Inflammatory macrophage treated with lipopolysaccharide for 4 hours (primary cell): ENCODE measurements at places on chromosomes 11 and 22.
A peak's percentile ranks its signal among the peaks of the same experiment; 100 is the strongest.

DNA sequence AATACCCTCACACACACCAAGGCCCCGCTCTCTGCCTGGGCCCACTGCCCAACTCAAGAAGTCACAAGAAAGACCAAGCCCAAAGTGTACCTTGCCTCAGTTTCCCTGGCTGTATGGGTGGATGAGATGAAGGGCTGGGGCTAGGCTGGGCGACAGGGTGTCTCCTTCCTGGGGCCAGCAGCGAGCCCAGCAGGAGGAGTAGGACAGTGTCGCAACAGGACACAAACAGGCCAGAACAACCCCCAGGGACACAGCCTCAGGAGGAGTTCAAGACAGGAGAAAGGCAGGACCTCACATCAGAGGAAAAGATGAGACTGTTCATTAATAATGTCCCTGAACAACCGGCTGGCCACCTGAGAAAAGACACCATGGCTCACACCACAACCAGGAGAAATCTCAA lies 13.3 kb downstream of the CSNK1E start:
- DNase-seq: no peak

- DNase-seq: no peak
These were observed 110.1 kb downstream of the CCDC81 start for GRCh38 chr11:86484795-86485166.

GRCh38 chr11:67355794-67356386 lies 2.5 kb upstream of the POLD4 start:
- no peak for DNase-seq

DNA sequence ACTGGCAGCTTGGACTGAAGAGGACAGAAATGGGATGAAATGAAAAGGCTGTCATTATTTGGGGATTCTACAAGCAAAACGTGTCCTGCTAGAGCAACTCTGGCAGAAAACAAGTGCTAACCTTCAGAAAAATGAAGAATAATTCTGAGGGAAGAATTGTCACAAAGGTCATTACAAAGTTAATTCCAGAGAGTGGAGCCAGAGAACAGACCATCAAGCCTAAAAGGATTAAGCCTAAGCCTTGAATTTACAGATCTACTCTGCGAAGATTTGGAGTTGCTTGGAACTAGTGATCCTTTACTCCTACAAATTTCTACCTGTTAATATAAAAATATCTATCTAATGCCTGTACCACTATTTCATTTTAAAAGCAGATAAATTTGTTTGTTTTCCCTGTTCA lies 1077.3 kb upstream of the CNTN5 start:
- DNase-seq: no peak

GRCh38 chr11:100630898-100631297 lies 56.2 kb upstream of the ARHGAP42 start:
- DNase-seq: no peak

GRCh38 chr11:8705146-8705545 lies 22.6 kb downstream of the RPL27A start:
- DNase-seq: peak; percentile 80

GRCh38 chr11:23406131-23406819 lies 546.0 kb upstream of the CCDC179 start:
- no peak for DNase-seq

- DNase-seq: no peak
These were observed 25.3 kb downstream of the MB start for GRCh38 chr22:35591714-35592417.

DNA sequence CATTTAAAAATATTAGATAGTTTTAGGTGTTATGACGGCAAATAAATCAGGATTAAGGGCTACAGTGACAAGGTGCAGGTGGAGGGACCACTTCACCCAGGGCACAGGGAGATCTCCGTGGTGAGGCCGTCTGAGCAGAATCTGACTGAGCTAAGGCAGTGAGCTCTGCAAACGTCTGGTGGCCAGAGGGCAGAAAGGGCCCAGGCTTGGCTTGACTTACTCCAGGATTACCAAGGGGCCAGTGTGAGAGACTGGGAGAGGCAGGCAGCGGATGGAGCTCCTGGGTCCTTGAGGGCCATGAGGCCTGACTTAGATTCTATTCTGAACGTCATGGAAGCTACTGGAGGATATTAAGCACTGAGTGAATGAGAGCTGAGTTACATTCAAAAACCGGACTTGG lies 125.9 kb upstream of the B3GAT1 start:
- no peak for DNase-seq

GRCh38 chr11:32307471-32307870 lies 127.9 kb downstream of the WT1 start:
- DNase-seq: no peak

DNA sequence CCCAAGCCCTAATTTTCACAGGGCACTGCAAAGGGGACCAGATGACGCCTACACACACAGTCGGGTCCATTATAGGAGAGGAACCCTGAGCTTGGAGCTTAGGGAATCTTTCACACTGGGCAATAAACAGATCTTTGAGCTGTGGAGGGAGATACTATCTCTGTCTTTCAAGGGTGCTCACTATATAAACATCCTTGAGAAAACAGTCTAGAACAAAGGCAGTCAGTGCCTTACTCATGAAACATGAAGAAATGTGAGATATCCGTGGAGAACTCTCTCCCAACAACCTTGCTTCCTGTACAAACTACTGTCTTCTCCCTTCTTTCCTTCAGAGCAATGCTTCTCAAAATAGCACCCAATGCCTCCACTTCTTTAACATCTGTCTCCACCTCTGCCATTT lies 109.0 kb upstream of the APOA1 start:
- DNase-seq: no peak

- peak; percentile 100 for DNase-seq
These were observed 59.0 kb upstream of the WNT7B start for GRCh38 chr22:46035742-46036557.
